Cardiac muscle cell (in vitro differentiated cells and primary cell): ENCODE measurements at places on chromosomes 13 and 19. TPM values are rescaled to one million over a fixed set of nuclear protein-coding genes. Genes with fewer than 3 reads are reported as not detected.

Gene KLK13
- not detected in 2 replicates for polyA plus RNA-seq

Gene KCNC3
- polyA plus RNA-seq, result 4.3 and 6.9 TPM in 2 replicates

DNA sequence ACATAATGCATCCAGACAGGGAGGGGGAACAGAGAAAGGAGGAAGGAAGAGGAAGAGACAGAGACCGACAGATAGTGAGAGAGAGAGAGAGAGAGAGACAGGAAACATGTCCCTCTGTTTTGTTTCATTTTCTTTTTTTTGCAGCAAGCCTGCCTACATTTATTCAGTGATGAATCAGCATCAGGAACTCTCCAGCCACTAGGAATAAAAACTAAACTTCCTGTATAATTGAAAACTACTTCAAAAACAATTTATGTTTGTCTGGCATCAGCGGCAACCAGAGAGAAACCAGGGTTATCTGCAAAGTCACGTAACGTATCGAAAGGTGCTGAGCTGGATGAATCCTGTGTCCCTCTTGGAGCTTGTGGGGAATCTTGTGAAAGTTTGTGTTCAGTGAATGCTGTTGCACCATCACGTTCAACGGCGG is 148.6 kb upstream of the SOX21 start:
- H3K4me3 ChIP-seq, result no peak overlapping the region
- H3K36me3 ChIP-seq, result no peaks in the 10 kb centered on the region
- H3K4me1 ChIP-seq, result no peaks in the 10 kb centered on the region
- no peak overlapping the region for H3K27ac ChIP-seq
- H3K27me3 ChIP-seq, result no peaks in the 10 kb centered on the region

GRCh38 chr19:28171983-28172382 is 1041.0 kb downstream of the UQCRFS1 start:
- no peak overlapping the region for H3K27ac ChIP-seq
- H3K4me1 ChIP-seq, result peaks cover 19% of the 10 kb centered on the region
- no peaks in the 10 kb centered on the region for H3K36me3 ChIP-seq
- H3K4me3 ChIP-seq, result no peak overlapping the region
- no peak for DNase-seq

DNA sequence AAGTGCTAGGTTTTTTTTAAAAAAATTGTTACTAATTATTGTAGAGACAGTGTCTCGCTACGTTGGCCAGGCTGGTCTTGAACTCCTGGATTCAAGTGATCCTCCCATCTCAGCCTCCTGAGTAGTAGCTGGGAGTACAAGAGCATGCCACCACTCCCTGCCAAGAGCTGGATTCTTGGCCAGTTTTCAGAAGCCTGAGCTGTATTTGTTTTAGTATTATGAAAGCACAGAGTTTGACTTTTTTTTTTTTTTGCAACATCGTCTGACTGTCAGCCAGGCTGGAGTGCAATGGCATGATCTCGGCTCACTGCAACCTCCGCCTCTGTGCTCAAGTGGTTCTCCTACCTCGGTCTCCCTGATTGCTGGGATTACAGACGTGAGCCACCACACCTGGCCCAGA is 7.0 kb downstream of the ARMC6 start:
- H3K27ac ChIP-seq, result no peak overlapping the region
- no peaks in the 10 kb centered on the region for H3K4me1 ChIP-seq
- DNase-seq, result no peak
- no peaks in the 10 kb centered on the region for H3K27me3 ChIP-seq

DNA sequence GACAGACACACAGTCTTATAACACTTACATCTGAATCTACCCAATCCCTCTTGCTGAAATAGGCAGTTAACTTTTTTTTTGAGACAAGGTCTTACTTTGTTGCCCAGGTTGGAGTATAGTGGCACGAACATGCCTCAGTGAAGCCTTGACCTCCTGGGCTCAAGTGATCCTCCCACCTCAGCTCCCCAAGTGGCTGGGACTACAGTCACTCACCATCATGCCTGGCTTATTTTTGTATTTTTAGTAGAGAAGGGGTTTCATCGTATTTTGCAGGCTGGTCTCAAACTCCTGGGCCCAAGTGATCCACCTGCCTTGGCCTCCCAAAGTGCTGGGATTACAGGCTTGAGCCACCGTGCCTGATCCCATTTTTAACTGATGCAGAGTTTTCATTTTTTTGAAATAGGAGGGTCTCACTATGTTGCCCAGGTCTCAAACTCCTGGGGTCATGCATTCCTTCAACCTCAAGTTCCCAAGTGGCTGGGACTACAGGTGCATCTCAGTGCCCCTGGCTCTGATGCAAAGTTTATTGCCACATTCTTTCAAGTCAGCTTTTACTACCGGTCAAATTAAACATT is 7.6 kb downstream of the ELF1 start:
- no peaks in the 10 kb centered on the region for H3K36me3 ChIP-seq
- H3K27me3 ChIP-seq, result no peaks in the 10 kb centered on the region
- no peak overlapping the region for H3K27ac ChIP-seq
- no peak overlapping the region for H3K4me3 ChIP-seq
- H3K4me1 ChIP-seq, result no peaks in the 10 kb centered on the region

GRCh38 chr19:43575955-43576878 is 616 bp downstream of the PINLYP start:
- peaks cover 4% of the 10 kb centered on the region for H3K36me3 ChIP-seq
- DNase-seq, result no peak
- no peaks in the 10 kb centered on the region for H3K27me3 ChIP-seq
- peaks cover 7% of the 10 kb centered on the region for H3K4me1 ChIP-seq
- peak overlapping the region; percentile 23 for H3K4me3 ChIP-seq

GRCh38 chr19:33486407-33486806 is 35.2 kb downstream of the PEPD start:
- H3K4me3 ChIP-seq, result no peak overlapping the region
- H3K36me3 ChIP-seq, result no peaks in the 10 kb centered on the region
- no peaks in the 10 kb centered on the region for H3K27me3 ChIP-seq
- peak overlapping the region; percentile 74 for H3K27ac ChIP-seq
- DNase-seq, result no peak

GRCh38 chr13:77310579-77311279 is 16.2 kb downstream of the MYCBP2 start:
- no peak overlapping the region for H3K4me3 ChIP-seq
- H3K36me3 ChIP-seq, result no peaks in the 10 kb centered on the region
- no peak overlapping the region for H3K27ac ChIP-seq
- no peaks in the 10 kb centered on the region for H3K4me1 ChIP-seq

DNA sequence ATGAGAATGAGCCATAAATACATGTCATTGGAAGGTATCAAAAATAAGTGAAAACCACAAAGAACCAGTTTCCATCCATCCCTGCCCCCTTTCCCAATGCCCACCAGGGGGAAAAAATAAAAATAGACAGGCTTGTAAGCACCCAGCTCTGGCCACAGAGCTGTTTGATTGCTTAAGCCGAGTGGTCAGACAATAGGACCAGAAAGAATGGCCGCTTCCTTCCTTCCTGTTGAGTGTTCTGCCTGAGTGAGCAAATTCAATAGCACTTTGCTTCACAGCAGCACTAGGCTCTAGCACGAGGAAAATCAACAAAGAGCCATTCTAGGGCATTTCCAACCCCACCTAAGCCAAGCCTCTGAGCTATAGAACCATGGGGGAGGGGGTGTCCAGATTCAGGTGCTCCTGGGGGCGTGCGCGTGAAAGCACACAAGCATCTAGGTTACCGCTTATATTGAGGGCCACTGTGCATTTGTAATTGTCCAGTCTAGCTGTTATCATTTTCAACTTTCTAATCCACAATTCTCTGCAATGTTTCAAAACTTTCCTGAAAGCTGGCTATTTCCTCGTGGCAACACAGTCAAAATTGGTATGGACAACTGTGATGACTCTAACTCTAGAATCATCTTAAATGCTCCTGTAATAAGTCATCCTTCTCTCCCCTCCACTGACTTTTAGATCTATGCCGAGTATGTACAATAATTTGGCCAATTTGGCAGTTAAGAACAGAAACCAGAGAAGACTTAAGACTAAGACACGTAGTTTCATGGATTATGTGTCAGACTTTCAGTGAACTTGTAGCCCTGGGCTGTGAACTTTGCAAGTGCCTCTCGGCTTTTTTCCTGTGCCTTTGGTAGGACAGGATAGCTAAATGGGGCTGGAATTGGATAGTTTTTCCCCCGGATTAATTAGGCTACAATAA is 64.3 kb downstream of the SPRY2 start:
- no peaks in the 10 kb centered on the region for H3K4me1 ChIP-seq
- no peaks in the 10 kb centered on the region for H3K36me3 ChIP-seq
- peak; percentile 33 for DNase-seq
- H3K27me3 ChIP-seq, result no peaks in the 10 kb centered on the region

Gene TBXA2R
- polyA plus RNA-seq, result 0.40 and 1.0 TPM in 2 replicates

- no peak overlapping the region for H3K27ac ChIP-seq
- no peaks in the 10 kb centered on the region for H3K4me1 ChIP-seq
- H3K4me3 ChIP-seq, result no peak overlapping the region
- no peak for DNase-seq
- no peaks in the 10 kb centered on the region for H3K36me3 ChIP-seq
These were observed 1695.7 kb upstream of the SPRY2 start for GRCh38 chr13:82036602-82037001.

DNA sequence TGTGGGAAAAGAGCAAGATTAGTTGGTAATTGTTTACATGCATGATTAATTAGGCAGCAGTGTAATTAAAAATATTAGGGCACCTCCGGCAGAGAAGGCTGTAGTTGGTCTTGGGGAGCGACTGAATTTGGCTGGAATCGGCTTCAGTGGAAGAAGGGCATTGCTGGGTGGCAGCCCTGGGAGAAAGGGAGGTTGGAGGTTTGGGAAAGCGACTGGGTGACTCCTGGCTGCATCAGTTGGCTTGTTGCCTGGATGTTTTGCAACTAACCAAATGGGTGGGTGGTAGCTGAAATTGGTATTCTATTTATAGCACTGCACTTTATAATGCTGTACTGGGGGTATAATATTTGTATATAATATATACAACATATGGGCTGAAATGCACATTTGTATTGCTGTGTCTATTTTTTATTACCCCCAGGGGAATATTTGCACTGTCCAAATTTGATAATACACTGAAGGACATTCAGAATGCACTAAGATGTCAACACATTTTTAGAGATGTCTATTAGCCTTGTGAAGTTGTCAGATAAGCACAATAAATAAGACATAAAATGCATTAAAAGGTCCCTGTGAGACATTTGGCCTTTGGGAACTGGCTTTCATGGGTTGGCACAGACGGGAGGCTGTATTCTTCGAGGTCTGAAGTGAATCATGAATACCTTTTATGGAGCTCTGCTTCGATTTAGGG is 1.7 kb downstream of the B3GLCT start:
- no peak for DNase-seq
- H3K27me3 ChIP-seq, result no peaks in the 10 kb centered on the region
- H3K36me3 ChIP-seq, result no peaks in the 10 kb centered on the region
- no peaks in the 10 kb centered on the region for H3K4me1 ChIP-seq

GRCh38 chr13:84249463-84249862 is 367.2 kb upstream of the SLITRK1 start:
- DNase-seq, result no peak
- H3K27ac ChIP-seq, result no peak overlapping the region
- H3K4me3 ChIP-seq, result no peak overlapping the region
- H3K36me3 ChIP-seq, result no peaks in the 10 kb centered on the region

Gene PRTN3
- polyA plus RNA-seq, result 0.44 and 0.57 TPM in 2 replicates

DNA sequence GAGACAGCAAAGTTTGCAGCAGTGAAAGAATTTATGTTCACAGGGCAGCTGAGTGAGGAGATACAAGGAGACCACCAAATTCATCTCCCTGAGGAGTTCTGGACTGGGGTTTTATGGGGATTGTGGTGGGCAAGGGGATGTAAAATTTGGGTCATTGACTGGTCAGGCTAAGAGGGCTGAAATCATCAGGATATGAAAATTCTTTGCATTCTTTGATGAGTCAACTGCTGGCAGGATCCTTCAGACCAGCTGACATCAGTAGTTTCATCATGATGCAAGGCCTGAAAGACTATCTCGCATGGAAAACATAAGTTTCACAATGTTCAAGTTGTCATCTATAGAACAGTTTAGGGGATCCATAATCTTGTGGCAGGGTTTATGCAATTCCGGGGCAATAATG is 869.5 kb upstream of the PCDH9 start:
- H3K27me3 ChIP-seq, result no peaks in the 10 kb centered on the region
- no peak overlapping the region for H3K4me3 ChIP-seq
- no peaks in the 10 kb centered on the region for H3K36me3 ChIP-seq

- H3K4me1 ChIP-seq, result peaks cover 5% of the 10 kb centered on the region
- no peak overlapping the region for H3K4me3 ChIP-seq
- no peaks in the 10 kb centered on the region for H3K27me3 ChIP-seq
These were observed 92.6 kb downstream of the SIPA1L3 start for GRCh38 chr19:37999309-38000213.

- H3K27me3 ChIP-seq, result no peaks in the 10 kb centered on the region
- H3K4me3 ChIP-seq, result no peak overlapping the region
- peaks cover 28% of the 10 kb centered on the region for H3K4me1 ChIP-seq
- H3K36me3 ChIP-seq, result no peaks in the 10 kb centered on the region
- no peak overlapping the region for H3K27ac ChIP-seq
These were observed 10.3 kb downstream of the IER2 start for GRCh38 chr19:13160557-13160956.
